SJCRH30 (cell line): ENCODE measurements at places on chromosomes 12 and 14.

GRCh38 chr12:54201001-54201794, 12.4 kb upstream of the SMUG1 start:
- DNase-seq, result peak; percentile 88

- DNase-seq, result peak; percentile 41
Measured at GRCh38 chr12:56104815-56105608, 653 bp downstream of the PA2G4 start.

GRCh38 chr12:22733756-22734155, 108.8 kb downstream of the ETNK1 start:
- no peak for DNase-seq

DNA sequence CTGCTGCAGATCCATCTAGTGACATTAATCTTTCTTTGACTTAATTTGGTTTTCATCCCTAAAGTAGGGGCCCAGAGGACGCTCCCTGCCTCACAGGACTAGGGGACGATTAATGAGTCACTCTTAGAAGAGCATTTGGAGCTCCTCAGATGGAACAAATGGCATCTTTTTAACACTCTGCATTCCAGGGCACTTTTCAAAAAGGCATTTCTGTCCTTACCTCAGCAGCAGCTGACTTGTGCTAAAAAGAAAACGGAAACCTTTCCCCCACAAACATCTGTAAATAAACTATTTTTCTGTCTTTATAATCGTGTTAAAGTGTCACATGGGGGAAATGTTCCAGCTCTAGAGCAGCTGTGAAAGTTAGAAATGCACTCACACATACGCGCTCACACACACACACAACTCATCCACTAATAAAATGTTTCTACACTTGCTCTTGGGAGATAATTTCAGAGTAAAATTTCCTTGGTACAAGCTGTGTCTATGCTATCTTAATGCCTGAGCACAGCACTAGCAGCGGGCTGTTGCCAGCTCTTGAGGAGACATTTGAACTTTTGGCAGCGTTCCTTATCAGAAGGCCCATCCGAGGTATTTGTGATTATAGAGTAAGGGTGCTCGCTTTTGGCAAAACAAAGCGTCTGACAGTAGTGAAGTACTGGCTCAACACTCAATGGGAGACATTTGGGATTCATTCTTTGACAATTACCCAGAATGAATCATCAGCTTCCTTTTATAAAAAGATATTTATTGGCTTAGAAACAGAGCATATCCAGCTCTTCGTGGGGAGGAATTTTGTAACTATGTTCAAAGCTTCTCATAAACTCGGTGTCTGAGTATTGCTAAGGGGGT, 141.3 kb downstream of the PLXNC1 start:
- no peak for DNase-seq

DNA sequence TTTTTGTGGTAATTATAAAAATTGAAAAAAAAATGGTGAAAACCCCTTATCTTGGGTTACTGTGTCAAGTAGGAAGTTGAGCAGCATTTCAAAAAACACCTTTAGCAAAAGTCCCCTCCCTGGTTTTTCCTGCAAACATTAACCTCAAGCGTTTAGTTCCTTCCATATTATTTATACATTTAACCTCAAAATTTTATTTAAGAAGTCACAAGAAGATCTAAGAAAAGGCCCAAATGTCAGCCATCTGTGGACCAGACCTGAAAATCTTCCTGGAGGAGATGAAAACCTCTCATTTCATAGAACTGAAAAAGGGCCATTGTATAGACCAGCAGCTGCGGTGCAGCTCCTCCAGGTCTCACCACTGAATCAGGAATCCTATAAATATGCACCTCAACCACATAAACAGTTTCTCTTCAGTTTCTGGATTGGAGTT, 40.4 kb upstream of the BTG1 start:
- DNase-seq, result no peak

DNA sequence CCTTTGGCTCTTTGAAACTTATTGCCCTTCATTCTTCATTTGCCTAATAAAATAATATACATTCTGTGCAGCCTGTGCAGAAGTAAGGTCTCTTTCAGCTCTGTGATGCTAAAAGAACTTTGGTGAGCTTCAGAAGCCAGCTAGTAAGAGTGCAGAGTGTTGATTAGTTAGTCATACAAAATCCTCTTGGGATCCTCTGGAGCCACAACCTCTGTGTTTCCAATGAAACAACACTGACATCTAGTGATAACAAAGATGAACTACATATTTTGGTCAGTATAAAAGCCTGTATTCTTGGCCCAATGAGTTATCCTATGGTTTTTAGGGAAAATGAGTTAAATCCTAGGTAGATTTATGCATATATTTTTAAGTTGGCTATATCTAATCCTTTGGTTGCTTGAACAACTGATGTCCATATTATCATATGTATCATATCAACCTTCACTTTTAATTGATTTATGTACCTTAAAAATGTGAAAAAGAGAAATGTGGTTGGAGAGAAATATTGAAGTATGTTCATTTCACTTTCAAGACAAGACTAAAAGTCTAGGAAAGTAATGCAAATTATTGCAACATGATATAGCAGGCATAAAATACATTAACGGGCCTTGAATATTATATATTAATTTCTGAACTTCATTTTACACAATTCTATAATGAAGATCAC, 158.4 kb downstream of the KLHL28 start:
- no peak for DNase-seq

DNA sequence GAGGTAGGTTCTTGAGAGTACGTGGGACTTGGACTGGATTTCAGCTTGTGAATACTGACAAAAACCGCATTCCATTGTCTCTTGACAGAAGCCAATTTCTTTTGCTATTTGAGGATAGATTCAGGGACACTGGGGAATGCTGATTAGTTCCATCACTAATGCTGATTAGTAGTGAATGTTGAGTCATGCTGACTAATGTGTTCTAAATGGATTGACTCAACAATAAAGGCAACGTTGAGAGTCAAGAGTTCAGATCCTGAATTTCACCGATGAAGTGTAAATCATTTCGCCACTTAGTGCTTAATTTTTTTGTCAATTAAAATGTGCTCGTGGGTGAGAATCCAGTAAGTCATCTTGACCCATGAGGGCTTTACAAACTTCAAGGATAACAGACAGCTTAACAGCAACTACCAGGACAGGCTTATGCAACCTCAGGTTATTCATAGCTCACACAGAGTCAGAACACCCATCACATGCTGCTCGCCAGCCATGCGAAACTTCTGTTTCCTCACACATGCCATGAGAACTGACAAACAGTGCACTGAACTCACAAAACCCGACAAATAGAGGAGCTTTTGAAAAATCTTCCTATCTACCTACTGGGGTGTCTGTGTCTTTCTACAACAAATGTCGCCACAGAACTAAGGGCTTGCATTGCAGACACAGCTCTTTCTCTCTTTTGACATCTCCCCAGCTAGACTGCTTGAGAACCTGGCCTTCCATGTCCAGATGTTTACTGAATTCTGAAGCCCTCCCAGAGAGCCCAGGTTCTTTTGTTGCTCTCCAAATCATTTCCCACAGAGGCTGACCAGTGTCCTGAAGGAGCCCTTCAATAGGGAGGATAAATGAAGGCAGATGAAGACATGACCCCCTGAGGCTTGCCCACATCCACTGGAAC, 316.4 kb downstream of the ZFP36L1 start:
- no peak for DNase-seq
